Stimulated activated CD4-positive, alpha-beta T cell treated with anti-CD3 and anti-CD28 coated beads, Interleukin-2, amount 100 ng/mL, for 24 hours (primary cell): ENCODE measurements at places on chromosomes 5 and 9.

DNA sequence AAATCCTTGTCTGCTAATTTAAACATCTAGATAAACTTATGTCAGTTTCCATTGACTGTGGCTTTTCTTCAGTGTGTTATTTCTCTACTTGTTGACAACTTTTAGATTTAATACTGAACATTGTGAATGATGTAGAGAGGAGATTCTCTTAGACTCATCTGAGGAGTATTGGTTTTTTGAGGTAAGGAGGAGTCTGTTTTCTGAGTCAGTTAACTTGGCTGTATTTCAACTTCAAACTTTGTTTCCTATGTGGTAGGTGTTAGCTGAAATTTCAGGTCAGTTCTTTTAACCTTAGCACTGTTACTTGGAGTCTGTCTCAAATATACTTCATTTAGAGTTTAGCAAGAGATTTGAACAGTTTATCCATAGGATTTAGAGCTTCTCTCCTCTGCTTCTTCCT is 67.9 kb downstream of the XRCC4 start:
- no peak for DNase-seq

DNA sequence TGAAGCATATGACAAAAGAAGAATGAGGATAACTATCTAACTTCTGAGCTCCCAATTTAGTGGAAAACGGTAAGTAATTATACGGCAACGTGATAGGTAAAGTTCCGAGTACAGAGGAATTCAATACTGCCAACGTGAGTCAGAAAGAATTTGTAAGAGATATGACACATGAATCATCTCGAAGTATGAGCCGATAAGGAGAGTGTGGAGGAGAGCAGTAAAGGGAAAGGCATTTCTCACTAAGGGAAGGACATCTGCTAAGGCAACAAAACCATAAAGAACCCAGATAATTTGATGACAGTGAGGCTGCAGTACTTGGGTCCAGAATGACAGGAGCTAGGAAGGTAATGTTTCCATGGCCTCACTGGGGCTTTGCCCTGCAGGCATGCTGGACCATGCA is 11.0 kb downstream of the MPDZ start:
- DNase-seq, result no peak

DNA sequence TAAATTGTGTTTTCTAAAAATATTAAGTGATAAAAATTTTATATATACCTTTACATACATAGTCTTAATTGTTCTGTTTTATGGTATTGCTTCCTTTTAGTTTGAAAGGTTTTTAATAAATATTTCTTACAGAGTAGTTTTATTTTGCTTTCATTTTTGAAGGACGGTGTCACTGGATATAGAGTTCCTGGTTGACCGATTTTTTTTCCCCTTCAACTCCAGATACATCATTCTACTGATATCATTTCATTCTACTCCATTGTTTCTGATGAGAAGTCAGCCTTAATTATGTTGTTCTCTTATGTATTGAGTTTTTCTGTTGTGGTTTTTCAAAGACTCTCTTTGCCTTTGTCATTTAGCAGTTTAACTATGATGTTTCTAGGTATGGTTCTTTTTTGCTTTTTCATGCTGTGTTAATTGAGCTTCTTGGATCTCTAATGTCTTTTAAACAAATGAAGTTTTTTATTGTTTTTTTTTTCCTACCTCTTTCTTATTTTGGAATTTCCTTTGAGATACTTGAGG is 30.4 kb downstream of the MTREX start:
- no peak for DNase-seq

DNA sequence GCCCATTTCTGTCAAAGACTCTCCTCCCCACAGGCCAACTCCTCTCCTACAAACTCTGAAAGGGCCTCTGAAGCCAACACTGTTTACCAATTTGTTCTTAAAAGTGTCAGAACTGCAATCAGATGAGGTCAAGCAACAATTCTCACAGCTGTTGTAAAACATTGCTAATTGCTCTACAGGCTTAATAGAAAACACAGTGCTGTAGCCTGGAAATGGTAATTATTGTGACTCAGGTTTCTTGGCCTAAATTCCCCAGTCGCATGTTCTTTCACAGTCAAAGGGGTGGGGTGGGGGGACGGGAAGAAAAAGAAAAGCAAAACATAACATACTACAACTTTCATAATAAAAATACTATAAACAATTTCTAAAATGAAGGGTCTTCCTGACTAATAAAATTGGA is 343.2 kb downstream of the DMAC1 start:
- DNase-seq, result no peak

- DNase-seq, result no peak
Observed at GRCh38 chr5:55603922-55604321, 69.2 kb upstream of the PLPP1 start.

DNA sequence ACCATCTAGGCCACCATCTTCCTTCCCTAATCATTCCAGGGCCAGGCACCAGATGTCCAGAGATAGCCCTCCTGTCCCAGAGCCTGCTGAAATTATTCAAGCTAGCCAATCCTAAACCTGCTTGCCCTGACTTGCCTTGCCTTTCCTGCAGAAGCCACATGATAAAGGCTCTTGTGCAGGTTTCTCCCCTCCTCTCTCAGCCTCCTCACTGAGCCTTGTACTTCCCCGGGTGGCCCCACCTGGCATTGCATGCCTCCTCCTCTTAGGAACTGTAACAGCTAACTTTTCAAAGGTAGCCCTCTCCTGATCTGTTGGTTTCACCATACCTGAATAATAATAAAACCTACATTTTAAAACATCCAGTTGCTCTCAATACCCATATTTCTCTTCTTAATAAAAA is 42.6 kb downstream of the DIRAS2 start:
- no peak for DNase-seq

DNA sequence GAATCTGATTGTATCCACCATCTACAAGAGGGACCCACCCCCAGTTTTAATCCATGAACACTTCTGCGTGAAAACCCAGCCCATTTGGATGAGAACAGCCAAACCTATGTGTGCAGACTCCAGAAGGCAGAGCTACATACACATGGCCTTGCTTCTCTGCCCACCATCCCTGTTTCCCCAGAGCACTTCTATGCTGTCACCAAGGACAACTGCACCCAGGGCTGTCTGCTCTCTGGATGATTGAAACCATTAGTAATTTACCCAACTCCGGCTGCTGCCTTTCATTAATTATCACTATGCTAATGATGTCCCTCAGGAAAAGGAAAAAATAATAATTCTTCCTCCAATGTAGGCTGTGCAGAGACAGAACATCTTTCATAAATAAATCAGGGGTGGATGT is 8.9 kb downstream of the CARTPT start:
- no peak for DNase-seq

- no peak for DNase-seq
Observed at GRCh38 chr5:54302267-54302687, 8.1 kb downstream of the ARL15 start.

DNA sequence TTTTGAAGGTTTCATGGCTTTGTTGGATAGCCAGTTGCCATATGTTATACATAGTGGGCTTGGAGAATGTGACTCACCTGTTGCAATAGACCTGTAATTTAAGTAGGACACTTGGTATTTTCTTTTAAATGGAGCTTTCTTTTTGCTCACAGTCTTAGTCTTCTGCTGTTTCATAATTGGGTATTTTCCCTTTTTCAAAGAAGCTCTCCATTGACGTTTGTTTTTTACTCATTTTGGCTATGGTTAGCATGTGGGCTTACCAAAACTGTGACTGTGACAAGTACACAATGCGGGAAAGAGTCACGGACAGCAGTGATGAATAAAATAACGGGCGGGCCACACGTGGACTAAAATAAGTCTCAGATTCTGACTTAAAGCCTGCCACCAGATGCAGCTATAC is 23.2 kb upstream of the RNF20 start:
- DNase-seq, result no peak

DNA sequence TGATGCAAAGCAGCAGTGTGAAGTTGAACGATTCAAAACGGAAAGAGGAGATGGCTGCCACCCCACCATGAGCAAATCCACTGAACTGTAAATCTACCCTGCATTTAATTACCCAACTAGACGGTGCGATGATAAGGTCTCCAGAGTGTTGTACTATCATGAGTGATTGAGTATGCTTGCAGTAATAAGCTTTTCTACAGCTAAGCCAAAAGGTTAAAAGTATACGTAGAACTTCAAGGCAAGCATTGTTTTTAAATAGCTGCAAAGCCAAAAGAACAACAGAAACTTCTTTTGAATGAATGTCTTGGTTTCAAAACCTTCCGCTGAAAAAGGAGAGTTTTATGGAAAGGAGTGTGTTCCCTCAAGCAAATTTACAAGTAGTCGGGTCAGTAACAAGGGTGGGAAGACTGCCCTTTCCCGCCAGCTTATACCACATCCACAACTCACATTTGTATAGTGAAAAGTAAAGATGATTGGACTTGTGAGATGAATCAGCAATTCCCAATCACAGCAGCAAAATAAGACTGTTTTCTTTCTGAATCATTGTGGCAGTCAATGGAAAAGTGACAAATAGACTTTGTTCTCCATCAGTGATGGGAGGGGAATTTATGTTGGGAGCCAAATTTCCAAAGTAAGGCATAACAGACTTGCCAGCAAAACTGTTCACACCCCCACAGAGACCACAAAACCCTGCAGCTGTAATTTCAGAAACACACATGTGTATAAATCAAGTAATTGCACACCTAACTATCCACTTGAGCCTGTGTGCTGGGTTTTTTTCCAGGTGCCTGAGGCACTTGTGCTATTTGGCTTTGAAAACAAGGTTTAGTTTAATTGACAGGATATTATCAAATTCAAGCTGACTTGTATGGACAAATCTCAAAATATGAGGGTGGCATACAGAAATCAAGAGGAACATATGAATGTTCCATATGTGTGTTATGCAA is 407.7 kb upstream of the GRAMD2B start:
- DNase-seq, result no peak

DNA sequence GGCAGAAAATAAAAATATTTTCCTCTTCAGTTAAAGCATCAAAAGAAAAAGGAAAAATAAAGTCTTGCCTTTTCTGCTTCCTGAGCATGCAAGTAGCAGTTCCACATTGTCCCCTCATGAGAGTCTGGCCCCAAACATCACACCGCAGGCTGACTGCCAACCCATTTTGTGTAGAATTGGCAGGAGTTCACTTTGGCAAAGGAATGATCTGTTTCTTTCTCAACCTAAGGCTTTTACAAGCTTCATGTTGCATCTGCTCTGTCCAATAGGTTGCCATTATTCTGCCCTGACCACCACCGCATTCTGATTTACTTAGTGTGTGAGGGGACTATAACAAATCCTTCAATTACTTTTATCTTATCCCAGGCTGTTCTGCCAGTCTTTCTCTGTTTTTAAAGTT is 249.5 kb downstream of the ISL1 start:
- no peak for DNase-seq

GRCh38 chr9:711761-712553 is 129.5 kb upstream of the DMRT1 start:
- DNase-seq, result no peak

GRCh38 chr5:58827463-58827862 is 244.6 kb downstream of the RAB3C start:
- DNase-seq, result no peak

GRCh38 chr5:137409736-137410135 is 89.4 kb downstream of the SPOCK1 start:
- no peak for DNase-seq

DNA sequence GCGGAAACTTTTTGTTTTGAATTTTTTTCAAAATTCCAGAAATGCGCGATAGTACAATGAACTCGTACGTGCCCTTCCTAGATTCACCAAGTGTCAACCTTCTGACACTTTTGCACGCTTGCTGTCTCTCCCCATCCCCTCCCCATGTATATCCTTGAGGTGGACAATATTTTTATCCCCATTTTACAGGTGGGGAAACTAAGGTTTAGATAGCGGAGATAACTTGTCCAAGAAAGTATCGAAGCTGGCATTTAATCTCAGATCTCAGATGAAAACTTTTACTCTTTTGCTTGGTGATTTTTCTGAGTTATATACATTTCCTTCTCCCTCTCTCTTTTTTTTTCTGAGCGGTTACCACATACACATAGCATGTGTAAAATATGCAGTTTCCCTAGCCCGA is 34.6 kb downstream of the LHX2 start:
- no peak for DNase-seq

GRCh38 chr5:135671966-135672365 is 93.2 kb upstream of the CXCL14 start:
- no peak for DNase-seq

DNA sequence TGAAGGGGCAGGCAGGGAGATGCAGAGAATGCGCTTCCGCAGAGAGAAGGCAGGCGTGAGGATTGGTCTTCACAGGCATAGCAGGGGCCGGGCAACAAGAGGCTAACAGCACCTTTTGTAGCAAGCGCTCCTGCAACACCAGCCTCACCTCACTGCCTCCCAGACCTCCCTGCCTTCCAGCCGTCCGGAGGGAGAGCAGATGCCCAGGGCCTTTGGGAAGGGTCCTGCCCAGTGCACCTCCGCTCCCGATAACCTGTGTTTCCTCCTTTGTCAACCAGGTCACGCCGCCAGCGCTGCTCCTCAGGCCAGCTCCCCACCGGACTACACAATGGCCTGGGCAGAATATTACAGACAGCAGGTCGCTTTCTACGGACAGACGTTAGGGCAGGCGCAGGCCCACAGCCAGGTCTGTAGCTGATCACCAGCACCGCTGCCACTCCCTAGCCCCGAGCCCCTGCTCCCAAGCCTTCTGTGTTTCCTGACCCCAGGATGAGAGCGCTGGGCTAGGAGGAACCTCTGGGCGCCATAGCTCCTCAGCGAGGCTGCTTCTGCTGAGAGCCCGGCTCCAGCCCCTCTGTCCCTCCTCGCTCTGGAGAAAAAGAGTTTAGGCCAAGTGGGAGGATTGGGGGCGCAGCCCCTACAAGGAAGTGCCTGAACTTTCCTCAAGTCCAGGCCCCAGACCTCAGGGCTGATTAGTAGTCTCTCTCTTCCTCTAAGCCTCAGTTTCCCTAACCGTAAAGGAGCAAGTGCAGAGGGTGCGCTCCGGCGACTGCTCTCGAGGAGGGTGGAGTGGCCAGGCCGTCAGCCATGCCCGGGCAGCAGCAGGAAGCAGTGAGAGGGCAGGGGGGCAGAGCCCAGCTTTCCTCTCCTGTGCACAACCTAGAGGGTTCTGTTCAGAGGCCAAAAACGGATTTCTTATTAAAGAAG is 28.4 kb upstream of the PRDM12 start:
- DNase-seq, result no peak

- no peak for DNase-seq
Observed at GRCh38 chr5:98763001-98763630, 10.3 kb upstream of the RGMB start.

DNA sequence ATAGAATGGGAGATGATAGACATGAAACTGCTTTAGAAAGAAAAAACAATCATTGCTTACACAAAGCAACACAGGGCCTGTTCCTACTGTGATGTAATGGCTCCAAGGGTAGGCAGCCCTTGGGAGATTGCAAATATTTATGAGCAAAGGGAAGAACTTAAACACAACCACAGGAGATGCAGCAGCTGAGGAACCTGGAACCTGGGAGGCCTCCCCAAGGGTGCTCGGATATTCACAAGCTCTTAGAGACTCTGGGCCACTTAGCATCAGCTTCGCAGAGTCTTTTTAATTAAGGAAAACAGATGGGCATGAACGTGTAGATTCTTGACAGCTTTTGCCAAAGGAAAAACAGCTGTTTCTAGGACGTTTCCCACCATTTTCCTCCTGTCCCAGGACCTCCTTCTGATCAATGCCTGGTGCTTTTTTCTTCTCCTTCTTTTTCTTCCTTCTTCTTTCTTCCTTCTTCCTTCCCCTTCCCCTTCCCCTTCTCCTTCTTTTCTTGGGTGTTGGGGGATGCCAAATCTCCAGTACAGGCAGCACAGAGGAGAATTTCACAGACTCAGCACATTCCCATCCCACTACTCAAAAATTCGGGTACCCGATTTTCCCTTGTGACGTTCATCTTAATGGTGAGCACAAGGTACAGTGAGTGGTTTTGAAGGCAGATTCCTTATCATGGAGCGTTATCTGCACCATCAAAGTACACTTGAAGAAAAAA is 28.1 kb upstream of the TCF7 start:
- no peak for DNase-seq
